Germinal center (tissue), 1 donor: ENCODE measurements at places on chromosomes 11 and 22.

DNA sequence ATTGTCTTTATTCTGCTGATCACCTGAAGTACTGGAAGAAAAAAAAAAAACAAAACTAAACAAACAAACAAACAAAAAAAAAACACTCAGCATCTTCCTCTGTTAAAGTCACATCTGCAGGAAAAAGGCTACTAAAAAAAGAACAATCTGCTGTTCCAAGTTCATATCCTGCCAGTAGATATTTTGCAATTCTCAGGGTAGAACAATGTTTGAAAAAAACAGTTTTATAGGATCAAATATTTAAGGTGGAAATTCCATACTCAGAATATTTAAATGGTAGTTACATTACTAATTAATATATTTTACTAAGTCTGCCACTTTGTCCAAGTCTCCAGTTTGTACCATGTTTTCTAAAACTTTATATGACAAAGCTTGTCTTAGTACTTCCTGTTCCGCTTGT, 175.2 kb downstream of the SBF2 start:
- DNase-seq, result no peak

DNA sequence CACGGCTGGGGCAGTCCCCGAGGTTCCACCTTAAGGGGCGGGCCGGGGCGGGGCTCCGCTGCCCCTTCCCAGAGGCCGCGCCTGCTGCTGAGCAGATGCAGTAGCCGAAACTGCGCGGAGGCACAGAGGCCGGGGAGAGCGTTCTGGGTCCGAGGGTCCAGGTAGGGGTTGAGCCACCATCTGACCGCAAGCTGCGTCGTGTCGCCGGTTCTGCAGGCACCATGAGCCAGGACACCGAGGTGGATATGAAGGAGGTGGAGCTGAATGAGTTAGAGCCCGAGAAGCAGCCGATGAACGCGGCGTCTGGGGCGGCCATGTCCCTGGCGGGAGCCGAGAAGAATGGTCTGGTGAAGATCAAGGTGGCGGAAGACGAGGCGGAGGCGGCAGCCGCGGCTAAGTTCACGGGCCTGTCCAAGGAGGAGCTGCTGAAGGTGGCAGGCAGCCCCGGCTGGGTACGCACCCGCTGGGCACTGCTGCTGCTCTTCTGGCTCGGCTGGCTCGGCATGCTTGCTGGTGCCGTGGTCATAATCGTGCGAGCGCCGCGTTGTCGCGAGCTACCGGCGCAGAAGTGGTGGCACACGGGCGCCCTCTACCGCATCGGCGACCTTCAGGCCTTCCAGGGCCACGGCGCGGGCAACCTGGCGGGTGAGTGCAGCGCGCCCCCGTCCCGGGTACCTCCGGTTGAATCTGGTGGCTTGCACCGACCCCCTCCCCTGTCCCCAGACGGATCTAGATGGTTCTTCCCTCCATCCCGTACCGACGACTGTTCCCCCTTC, at the start of gene SLC3A2:
TSS of gene SLC3A2 (plus strand) at position 94 of the 776 bp plus-strand sequence. CDS start at position 222, 128 bp downstream.
- DNase-seq, result peak; percentile 88

DNA sequence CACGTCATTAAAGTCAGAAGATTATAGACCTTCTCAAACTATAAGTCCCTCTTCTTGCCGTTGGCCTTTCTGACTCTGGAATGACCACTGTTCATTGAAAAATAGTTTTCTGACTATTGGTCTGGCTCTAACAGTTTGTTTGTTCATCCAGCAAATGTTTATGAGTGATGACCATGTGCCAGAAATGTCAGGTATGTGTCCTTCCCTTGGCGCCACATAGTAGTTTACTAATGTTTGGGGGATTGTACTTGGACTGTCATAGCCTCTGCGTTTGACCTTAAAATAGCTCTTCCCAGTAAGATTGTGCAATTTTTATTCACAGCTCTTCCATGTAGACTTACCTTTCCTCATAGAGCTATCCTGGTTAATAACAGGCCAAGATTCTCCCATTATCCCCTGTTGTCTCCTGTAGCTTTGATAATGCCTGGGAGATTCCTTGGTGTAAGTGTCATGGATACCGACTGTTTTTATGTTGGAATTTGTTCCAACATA, 13.7 kb downstream of the MCAM start:
- no peak for DNase-seq

GRCh38 chr11:61546663-61547062, 34.2 kb downstream of the SYT7 start:
- DNase-seq, result no peak

DNA sequence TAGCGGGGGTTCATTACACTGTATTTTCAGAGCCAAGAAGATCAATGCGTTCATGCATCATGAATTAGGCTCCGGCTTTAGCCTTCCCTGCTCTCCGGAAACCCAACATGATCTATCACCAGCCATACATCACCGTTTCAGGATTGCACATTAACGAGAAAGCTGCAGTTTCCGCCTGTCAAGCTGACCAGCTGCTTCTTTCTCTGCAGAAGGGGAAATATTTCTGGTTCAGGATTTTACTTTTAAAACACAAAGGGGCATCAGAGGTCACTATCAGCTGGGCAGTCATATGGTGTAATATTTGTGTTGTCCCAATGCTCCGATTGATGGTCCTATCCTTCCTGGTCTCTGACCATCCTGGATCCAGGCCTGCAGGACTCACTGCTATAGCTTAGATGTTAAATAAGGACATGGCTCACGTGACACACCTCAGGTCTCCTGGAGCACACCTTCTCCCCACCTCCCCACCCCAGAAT, 21.4 kb upstream of the CADM1 start:
- DNase-seq, result no peak

- DNase-seq, result peak; percentile 77
Measured at GRCh38 chr11:93541884-93542810, 1.0 kb downstream of the SMCO4 start.

DNA sequence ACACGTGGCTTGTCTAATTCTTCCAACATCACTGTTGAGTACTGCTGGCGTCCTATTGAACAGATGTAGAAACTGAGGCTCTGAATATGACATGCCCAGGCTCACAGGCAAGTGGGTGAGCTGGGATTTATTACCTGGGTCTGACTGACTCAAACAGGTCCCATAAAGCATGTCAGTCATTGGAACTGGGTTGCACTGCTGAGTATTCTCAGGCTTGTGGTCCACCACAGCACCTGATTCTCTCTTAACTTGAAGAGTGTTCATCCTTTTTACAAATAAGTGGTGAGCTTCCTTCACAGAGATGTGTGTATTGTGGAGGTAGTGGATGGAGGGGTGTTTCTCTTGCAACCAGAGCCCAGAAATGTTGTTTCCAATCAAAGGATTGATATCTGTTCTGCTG, 44.5 kb downstream of the SC5D start:
- DNase-seq, result no peak

DNA sequence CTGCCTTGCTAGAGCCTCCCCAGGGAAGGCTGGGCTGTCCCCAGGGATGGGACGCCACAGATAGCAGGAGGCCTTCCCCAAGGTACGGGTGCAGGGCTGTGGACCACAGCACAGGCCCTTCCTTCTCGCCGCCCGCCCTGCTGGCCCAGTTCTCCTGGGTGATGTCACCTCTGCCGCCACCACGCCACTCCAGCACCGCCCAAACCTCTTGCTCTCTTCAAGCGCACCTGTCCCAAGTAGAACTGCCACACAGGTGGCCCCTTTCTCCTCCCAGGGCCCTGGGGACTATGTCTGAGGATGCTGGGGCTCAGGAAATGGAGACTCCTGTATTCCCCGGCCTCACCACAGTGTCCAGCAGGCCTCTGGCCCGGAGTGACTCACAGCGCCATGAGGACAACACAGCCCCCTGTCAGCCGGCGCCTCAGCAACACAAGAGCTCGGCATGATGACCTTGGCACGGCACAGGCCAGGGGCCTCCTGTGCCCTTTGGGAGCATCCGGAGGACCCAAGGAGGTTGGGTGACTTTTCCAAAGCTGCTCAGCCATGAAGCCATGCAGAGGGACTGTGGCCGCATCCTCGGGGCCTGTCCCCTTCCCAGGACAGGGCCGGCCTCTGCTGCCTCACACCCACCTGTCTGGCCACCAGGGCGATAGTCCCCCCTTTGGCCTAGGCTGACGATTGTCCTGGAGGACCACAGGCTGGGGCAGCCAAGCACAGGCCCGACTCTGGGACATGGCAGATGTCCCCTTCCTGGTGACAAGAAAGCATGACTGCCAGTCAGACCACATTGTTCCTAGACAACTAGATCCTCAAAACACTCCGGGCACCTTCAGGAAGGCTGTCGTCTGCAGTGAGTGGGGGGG, 1023.5 kb downstream of the BRD1 start:
- DNase-seq, result no peak
